ENCODE measurements at places on chromosomes 7 and 10. TPM values are rescaled to one million over a fixed set of nuclear protein-coding genes. Genes with fewer than 3 reads are reported as not detected.
A peak's percentile ranks its signal among the peaks of the same experiment; 100 is the strongest.

DNA sequence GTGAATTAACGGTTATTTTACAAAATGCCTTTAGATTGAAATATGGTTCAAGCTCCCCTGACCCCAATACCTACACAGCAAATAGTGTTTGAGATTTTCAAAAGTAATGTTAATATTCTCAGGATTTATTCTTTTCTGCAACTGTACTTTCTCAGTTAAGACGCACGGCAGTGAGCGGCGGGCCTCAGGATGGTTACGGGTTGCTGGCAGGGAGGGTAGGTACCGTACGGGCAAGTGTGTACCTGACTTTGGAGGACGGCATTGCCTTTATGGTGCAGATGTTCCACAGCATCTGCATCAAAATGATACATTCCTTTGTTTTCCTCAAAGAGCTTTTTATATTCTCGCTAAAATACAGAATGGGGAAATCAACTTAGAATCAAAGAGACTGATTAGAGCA, 44.8 kb downstream of the NEBL start:
- DNase-seq = no peak

- DNase-seq = peak; percentile 11
Measured at GRCh38 chr10:113094114-113094486, 144.1 kb downstream of the TCF7L2 start.

Gene IGFBP1
- not detected for total RNA-seq

Gene FAM25C
- total RNA-seq = not detected

DNA sequence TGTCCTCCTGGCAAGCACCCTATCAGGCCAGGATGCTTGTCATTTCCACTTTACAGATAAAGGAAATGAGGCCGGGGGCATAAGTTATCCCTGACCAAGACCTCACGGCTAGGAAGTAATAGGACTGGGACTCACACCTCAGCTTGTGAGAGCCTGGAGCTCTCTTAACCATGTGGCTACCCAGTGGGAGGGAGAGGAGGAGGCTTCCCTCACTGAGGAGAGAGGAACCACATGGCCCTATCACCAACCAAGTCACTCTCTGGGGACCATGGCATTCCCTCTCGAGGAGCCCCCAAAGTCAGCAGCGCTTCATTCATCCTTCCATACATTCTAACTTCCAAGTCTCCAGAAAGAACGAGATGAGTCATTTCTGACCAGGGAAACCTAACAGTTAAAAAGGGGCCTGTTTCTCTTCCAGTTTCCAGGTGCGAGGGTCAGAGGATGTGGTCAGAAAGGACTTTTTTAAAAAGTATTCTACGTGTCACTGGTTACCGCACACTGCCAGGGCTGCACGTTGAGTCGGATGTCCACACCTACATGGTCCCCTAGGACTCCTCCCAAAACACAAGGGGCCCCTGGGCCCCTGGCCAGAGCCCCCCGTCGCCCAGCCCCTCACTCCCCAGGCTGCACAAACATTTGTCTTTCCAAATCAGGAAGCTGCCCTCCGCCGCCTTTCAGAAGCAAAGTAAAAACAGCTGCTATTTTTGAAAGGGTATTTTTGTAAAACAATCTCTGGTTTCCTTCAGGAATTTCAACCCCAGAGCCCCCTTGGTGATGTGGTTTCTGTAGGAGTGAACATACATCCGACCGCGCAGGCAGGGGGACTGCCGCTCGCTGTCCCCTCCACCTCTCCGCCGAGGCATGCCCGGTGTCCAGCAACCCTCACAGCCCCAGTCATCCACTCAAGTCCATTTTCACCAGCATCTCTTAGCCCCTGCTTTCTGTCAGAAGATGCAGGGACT, 128.2 kb upstream of the CHST15 start:
- DNase-seq = peak; percentile 88

- no peak for DNase-seq
Measured at GRCh38 chr10:50381642-50382041, 130.3 kb upstream of the ASAH2 start.

Gene TCAF2
- 4.2 TPM for total RNA-seq

- DNase-seq = peak; percentile 80
Measured at GRCh38 chr10:116849248-116850057, at the start of gene ENO4. ENO4 (plus strand) TSS chr10:116849499; CDS start chr10:116849567, 68 bp downstream.

- no peak for DNase-seq
Measured at GRCh38 chr10:3354174-3354900, 181.8 kb upstream of the PITRM1 start.

GRCh38 chr10:10156917-10157600, 860.6 kb upstream of the CELF2 start:
- DNase-seq = no peak

DNA sequence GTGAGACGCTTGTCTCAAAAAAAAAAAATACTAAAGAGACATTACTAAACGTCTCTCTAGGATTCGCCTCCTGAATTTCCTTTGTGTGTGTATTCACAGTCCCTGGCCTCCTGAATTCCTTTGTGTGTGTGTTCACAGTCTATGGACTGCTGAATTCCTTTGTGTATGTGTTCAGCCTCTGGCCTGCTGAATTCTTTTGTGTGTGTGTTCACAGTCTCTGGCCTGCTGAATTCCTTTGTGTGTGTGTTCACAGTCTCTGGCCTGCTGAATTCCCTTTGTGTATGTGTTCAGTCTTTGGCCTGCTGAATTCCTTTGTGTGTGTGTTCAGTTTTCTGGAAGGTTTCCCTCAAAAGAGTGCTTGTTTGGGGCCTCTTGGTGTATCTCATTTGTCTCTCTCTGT, 8.2 kb downstream of the BMS1 start:
- DNase-seq = no peak

DNA sequence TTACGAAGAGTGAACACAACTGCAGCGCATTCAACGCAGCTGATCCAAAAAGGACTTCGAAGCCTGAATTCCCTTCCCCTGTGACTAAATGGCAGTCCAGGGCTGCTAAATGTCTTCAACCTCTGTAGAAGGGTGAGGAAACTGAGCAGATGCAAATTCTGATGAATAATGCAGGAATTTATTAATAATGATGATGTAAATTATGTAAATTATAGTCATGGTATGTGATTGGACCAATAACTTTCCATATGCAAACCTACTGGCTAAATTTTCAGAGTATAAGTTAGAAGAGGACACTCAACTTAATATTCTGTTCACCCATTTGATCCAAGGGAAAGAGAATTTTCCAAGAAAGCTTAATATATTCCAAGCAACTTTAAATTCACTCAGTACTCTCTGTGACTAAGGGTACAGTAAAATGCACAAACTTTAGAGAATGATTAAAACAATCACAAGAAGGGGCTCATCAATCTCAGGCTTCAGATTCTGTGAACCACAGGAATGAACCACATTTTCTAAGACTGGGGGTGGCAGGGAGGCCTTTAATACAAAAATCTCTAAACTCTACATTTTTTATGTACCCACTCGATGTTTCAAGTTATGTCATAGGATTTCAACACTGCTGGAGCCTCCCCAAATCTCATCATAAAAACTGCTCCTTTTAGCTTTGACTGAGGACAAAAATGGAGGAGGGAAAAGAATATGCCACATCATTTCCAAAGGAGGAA, 3.5 kb downstream of the FGFR2 start:
- no peak for DNase-seq

All from RPMI7951 (cell line).